ENCODE measurements at places on chromosomes 5 and 9.

GRCh38 chr9:9560382-9561035 lies 1052.3 kb downstream of the PTPRD start:
- no peak for DNase-seq

DNA sequence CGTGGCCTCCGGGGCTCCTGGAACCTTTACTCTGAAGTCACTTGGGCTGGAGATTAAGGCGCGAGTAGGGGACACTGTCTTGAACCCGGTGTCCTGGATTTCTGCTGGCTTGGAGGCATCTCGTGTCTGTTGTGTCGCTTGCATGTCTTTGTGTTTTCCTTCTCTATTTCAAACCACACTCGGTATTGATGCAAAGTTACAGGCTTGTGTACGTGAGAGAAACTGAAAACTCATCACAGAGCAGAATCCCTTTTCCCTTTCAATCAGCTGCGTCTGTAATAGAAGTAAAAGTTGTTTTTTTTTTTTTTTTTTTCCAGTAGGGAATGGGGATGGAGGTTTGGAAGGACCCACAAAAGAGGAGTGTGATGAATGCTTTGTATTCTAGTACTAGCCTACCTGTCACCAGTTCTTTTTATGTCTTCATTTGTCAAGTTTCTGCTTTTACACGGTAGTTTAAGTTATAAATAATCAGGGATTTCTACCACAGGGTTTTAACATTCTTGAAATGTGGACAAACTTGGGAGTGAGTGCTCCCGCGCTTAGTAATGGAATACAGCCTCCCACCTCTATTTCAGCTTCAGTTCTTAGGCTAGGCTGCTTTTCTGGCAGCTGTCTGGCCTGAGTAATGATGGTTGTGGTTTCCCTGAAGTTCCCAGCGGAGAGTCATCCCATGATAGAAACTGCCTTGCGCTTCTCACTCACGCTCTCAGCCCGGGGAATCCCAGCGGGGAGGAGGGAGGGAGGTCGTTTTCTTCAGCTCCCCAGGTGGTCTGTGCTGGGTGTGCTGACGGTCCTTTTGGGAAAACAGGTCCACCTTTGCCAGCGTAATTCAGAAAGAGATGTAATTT lies 763 bp downstream of the TJP2 start:
- peak; percentile 43 for DNase-seq

DNA sequence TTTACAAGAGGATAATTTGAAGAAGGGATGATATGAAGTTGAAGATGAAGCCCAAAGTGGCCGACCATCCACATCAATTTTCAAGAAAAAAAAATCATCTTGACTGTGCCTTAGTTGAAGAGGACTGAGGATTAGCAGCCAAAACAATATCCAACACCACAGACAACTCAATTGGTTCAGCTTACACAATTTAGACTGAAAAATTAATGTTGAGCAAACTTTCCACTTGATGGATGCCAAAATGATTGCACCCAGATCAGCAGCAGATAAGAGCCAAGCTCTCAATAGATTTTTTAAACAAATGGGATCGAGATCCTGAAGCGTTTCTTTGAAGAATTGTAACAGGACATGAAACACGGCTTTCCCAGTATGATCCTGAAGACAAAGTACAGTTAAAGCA lies 163.2 kb downstream of the GADD45G start:
- DNase-seq: no peak

DNA sequence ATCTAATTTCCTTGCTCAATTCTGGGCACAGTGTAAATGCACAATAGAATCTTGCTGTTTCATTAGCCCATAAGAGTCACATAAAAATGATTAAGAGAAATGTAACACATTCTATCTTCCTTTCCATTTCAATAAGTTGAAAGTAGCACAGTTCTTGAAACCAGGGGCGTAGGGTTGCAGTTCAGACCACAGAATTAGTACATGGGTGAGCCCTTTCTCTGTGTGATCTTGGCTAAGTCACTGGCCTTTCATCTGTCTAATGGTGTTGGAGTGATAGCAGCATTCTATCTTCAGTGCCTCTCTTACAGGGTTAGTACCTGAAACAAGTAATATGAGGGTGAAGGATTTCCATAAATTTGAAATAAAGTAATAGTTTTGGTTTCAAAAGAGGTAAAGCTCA lies 445.3 kb upstream of the ZNF462 start:
- no peak for DNase-seq

DNA sequence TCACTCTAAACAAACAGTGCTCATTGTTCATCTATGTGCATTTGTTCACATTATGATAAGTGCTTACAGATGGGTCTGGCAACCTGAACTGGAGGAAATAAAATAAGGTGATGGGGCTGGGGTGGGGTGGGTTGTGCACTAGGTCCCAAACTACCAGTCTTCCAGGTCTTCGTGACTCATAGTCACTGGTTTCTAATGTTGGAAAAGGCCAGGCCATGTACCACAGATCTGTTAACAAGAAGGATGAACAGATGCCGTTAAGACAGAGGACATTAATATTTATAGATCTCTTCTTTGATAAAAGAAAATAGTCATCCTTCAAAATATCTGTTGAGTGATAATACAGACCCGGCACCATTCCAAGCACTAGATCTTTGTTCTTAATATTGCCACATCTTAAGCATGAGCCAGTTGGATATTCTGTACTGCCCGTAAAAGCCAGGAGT lies 71.4 kb upstream of the STARD4 start:
- no peak for DNase-seq

- DNase-seq: no peak
Measured at GRCh38 chr5:167797933-167798332, 493.5 kb upstream of the WWC1 start.

DNA sequence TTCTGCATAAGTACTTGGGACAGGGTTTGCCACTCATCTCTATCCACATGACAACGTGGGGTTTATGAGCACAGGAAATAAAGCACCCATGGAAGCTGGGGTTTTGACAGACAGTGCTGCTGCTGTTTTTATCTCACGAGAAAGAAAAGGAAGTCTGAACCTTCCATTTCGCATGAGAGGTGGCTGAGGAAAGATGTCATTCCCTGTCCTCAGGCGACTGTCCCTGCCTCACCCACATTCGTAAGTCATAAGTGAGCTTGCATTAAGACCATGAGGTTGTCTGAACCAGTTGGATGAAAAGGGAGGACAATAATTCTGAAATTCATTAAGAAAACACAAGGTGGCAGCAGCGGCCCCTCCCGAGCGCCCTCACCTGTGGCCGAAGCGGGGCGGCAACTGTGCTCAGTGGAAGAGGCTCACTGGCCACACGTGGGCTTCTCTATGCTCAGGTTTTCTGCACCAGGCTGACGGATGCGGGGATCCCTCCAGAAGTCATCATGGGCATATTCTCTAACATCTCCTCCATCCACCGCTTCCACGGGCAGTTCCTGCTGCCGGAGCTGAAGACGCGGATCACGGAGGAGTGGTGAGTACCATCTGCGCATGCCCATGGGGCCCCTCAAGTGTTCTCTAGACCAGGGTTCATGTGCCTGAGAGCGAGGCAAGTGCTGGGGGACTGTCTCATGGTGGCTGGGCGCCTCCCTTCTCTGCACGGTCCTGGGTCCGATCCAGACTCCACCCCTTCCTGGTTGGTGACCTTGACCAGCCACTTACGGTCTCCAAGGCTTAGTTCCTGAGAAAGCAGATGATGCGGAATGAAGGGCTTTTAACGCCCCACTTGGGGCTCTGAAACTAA lies 54.7 kb upstream of the SUSD3 start:
- DNase-seq: peak; percentile 12

DNA sequence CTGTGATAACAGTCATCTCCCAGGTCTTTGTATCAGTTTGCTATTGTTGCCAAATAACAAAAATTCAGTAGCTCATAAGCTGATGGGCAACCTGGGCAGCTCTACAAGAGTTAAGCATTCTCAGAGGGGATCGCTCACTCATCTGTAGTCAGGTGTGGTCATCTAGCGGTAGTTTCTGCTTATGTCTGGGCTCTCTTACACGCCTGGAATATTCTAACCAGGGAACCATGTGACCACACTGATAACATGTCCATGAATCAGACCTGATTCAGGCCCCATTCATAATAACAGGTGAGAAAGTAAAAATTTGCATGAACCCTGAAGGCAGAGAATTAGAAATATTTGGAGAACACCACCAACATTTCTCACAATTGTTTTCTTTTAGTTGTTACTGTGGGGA lies 576.1 kb downstream of the SLCO4C1 start:
- no peak for DNase-seq

GRCh38 chr5:71475788-71476384 lies 20.4 kb downstream of the BDP1 start:
- no peak for DNase-seq

GRCh38 chr5:134240421-134240962 lies 14.6 kb upstream of the PPP2CA start:
- no peak for DNase-seq

DNA sequence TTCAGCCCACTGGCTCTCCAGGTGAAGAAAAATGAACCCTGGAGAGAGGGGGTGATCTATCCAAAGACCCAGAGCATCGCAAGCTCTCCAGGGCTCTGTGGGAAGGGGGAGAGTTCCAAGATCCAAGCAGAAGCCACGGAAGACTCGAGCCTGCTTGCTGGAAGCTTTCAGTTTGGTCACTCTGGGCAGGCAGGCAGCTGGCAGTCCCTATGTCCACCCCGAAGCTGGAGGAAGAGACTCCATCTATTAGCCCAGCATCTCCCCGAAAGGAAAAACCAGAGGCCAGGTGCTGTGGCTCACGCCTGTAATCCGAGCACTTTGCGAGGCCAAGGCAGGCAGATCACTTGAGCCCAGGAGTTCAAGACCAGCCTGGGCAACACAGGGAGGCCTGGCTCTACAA lies 10.7 kb upstream of the SPARC start:
- DNase-seq: no peak

DNA sequence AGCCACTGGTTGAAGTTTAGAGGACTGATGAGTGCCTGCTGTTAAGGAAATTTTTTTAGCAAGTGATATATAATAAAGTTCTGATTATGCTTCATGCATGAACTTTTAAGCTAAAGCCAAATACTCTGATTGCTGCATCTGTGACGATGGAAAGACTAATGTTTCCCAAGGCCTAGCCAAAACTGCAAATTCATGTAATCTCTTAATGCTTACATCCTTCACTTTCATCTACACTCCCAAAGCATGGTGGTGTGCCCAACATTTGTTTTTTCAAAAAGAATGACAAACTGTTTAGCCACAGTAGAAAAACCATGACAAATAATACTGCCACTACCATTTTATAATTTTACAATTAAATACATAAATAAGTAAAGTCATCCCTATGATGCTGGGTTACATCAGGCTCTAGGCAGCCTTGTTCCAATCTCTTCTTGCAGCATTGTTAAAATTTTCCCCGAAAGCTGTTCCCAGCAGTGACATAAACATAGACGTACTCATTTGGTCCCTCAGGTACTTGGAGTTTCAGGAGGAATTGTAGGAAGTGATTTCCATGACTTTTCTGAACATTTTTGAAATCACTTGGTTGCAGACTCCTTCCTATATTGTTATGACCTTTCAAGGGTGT lies 625.3 kb upstream of the DMAC1 start:
- no peak for DNase-seq

GRCh38 chr5:57366744-57367143 lies 115.9 kb downstream of the ACTBL2 start:
- DNase-seq: no peak

GRCh38 chr9:23635276-23635675 lies 190.8 kb downstream of the ELAVL2 start:
- DNase-seq: no peak

DNA sequence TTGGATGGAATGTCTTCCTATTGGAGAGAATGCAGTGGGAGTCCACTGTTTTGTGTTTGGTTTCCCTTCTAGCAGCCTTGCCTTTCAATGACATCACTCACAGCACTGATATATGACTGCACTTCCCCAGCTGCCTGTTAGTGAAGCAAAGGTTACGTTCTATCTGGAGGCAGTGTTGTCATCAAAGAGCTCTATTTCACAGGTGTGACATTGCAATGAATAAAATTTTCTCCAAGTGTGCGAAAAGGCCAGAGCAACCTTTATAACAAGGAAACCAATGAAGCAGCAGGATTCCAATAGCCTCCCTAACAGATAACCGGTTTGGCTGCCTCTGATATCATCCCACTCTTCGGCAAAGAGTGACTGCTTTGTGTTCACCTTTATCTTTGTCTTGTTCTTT lies 523.5 kb upstream of the ZNF608 start:
- no peak for DNase-seq

GRCh38 chr5:137741-138140 lies 45.8 kb downstream of the PLEKHG4B start:
- no peak for DNase-seq

GRCh38 chr5:50700706-50701105 lies 34.3 kb downstream of the PARP8 start:
- DNase-seq: no peak

- no peak for DNase-seq
Measured at GRCh38 chr5:90612919-90613318, 54.3 kb downstream of the ADGRV1 start.

DNA sequence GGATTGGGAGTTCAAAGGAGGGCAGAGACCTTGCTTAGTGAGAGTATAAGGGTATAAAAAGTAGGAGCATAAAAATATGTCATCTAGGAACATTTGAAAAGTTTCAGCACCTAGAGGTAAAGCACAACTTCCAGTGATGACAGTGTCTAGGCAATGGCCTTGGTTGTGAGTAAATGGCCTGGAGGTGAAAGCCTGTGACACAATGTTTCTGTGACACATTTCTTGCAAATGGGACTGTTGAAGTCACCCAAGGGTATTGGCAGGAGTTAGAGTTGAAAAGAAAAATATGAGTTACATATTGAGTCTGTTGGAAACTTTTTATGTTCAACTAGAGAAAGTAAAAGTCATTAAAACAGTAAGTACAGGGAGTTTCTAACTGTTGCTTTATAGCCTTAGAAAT lies 14.8 kb downstream of the C5orf47 start:
- DNase-seq: no peak

DNA sequence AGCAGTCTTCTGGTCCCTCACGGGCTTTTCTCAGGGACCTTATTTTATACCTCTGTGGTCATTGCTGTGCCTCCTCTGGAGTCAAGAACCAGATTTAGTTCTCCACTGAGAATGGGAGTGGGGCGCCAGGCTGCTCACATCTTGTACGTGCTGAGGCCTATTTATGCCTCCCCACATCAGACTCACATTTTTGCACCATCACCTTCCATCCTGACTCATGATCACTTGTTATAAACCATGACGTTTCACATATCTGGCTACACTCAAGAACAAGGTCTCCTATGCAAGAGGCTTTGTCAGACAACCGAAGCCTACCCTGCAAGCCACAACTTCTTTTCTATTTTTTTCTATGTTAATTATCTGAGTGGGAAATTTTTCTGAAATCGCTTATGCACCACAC lies 10.7 kb downstream of the PRUNE2 start:
- DNase-seq: no peak

- no peak for DNase-seq
Measured at GRCh38 chr5:133531178-133531577, 81.2 kb downstream of the FSTL4 start.

DNA sequence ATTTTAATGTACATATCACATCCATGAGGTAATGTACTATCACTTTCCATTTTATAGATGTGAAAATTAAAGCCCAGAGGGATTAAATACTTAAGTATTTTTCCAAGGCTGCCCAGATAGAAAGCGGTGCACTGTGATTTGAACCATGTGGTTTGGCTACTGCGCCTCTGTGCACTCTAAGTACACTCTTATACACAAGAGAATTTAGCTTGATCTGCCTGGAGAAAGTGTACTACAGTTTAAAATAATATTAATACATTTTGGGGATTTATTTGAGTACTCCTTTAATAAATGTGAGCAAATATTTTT lies 360.4 kb upstream of the ACTBL2 start:
- DNase-seq: no peak

Measured in hematopoietic multipotent progenitor cell treated with erythropoietin and hydrocortisone succinate and interleukin-3 and kit ligand, for 17 days (in vitro differentiated cells).